ENCODE measurements at places on chromosomes 11 and 22.

- no peak for DNase-seq
Observed at GRCh38 chr11:93552874-93553273, 9.7 kb upstream of the SMCO4 start.

DNA sequence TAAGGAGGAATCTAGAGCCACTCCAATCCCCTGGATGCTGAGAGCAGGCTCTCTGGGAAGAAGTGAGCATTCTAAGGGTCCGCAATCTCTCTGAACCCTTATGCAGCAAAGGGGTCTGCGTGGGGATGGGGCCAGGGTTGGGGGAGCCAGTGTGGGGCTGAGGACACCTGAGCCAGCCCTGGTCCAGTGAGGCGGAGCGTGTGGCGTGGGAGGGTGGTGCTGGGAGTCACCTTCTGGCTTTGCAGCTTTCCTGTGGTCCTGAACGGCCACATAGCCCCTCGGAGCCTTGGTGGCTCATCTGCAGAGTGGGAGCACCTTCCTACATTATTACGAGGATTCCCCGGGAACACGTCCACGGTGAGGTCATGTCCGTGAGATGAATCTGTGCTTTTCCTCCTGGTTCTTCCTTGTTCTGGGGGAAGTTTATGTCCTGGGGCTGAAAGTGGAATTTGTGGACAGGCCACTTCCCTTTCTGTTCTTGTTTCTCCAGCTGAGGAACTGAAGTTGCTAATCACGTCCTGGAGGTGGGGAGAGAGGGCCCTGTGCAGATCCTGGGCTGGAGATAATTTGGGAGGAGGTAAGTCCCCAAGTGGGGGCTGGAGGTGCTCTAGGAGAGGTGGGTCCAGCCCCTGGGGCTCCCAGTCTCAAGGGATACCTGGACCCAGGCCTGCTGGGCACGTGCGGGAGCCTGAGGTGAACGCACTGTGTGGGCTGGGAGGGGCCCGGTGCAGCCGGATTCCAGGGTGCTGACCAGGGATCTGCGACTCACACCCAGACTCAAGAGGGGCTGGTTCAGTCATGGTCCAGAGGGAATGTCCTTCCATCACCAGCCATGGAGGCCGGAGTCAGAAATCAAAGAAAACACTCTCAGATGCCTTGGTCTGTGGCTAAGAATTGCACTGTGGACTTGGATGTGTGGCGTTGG is 6.1 kb downstream of the MRGPRE start:
- no peak for DNase-seq

- no peak for DNase-seq
Observed at GRCh38 chr11:5043380-5043779, 2.9 kb upstream of the OR52J3 start.

- DNase-seq: peak; percentile 77
Observed at GRCh38 chr11:117828611-117829368, 4.2 kb upstream of the FXYD2 start.

DNA sequence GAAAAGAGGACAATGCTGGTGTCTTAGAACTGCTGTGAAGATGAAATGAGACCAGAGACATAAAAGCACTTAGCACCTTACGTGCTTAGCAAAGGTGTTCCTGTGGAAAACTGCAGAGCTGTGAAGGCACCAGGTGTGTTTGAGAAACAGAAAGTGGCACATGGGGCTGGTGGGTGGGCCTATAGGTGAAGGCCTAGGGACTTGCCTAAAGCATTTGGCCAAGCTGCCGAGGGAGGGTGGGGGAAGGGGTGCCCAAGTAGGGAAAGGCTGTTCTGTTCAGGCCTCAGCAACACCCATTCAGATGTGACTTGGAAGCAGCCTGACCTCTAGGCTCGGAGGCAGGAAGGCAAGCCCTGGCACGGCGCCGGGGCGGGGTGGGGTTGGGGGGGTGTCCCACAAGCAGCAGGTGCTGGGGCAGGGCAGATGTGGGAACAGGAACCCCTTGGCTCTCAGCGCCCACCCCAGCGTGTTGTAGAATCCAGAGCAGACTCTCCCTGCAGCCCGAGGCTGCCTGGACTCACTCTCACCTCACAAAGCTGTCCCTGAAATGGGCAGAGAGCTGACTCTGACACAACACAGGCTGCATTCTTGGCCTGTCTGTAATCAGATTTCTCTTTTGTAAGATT is 366.7 kb upstream of the NARS2 start:
- DNase-seq: no peak

DNA sequence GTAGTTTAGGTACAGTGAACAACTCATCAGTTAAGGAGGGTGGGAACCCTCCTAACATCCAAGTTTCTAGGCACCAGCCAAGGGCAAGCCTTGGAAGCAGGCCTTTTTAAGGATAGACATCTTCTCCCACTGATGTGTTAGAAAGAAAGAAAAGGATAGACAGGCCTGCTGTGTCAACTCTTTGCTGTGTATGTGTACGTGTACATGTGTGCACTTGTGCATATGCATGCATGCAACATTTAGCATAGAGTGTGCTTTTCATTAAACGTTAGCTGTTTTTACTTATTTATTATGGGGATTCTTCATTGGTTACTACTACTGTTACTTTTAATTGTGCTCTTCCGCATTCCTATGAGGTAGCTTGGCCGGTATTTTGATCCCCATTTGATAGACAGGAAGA is 36.1 kb downstream of the RNF169 start:
- no peak for DNase-seq

GRCh38 chr11:65640483-65641296 is 2.8 kb downstream of the SIPA1 start:
- DNase-seq: no peak

GRCh38 chr11:119650251-119650650 is 78.7 kb downstream of the NECTIN1 start:
- DNase-seq: no peak

DNA sequence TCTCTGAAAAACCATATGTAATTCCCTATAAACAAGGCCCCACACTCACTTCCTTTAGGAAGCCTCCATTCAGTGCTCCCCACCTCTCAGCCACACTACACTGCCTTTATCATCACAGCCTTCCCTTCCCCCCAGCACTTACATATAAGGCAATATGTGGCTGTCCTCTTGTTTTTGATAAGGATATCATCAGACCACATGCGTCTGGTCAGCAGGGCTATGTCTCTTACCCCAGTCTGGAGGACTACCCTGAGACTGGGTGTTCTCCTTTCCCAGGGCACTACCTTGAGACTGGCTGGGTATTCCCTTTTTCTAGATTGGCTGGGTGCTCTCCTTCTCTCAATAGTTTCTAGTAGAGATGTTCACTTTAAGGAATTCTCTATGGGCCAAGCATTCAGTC is 7.8 kb downstream of the KCNE3 start:
- DNase-seq: no peak
